ENCODE measurements at places on chromosomes 4 and X.

DNA sequence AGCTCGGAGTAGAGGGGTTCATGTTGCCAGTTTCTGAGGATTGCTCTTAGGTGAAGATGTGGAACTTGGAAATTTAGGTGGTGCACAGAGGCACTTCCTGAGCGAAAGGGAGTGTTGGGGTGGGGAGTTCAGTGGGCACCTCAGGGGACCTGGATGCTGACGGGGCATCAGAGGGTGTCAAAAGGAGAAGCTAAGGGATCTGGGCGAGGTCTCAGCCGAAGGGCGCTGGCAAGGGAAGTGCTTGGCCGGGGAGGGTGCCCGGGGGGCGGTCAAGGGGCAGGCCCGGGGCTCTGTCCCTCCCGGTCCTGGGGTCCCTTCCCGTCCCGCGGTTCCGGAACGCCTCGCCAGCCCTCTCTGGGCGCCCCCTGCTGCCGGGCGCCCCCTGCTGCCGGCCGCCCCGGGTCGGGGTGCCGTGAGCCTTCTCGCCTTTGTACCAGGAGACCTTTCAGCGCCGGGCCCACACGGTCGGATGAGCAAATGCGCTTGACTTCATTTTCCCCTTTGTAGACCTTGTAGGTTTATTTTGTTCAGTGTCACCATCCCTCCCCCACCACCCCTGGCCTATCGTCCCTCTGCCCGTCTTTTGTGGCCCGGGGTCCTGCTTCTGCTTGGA is 3.0 kb upstream of the PHOX2B start:
- DNase-seq = no peak

GRCh38 chrX:39601231-39602177 is 496.3 kb downstream of the BCOR start:
- DNase-seq = no peak

- no peak for DNase-seq
Observed at GRCh38 chrX:108177351-108178142, 86.0 kb downstream of the ATG4A start.

DNA sequence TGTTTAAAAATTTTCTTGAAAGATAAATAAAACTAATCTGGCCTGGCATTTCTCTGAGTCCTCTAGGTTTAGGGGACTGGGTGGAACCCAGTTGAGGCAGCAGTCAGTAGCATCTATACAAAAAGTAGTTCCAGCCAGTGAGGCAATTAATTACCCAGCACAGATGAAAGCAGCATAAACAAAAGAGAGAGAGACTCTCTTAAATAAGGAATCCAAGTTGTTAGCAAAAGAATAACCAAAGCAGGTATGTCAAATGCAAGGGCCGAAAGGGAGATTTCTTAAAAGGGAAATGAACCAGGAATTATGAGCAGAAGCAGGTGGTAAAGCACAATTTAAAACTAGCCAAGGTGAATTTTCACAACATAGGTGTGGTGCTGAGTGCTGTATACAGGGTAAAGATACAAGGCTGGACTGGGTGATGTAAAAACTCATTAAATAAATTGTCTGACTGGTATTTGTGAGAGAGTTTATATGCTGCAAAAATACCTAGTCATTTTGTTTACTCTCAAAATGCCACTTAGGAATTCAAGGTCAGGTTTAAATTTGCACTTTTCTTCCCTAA is 94.6 kb upstream of the GALNT7 start:
- DNase-seq = no peak

GRCh38 chr4:34365946-34366345 is 1878.4 kb downstream of the ARAP2 start:
- DNase-seq = no peak

DNA sequence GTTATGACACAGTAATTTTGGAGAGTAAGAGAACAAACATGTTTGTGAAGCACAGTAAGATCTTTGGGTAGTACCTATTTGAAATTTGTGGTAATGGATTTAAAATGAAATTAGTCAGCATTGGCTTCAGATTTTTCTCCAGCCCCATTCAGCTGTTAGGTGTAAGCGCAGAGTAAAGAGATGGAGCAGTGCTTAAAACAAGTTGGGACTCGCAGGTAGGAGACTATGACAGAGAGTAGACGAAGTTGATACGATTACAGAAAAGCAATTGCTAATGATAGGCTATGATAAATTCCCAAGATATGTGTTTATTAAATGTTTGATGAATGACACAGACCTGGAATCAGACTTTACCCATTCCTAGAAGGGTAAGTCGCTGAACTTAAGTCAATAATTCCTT is 72.6 kb downstream of the CHIC2 start:
- DNase-seq = no peak

- DNase-seq = no peak
Observed at GRCh38 chr4:80529026-80529425, 193.5 kb downstream of the CFAP299 start.

GRCh38 chrX:45196701-45197100 is 4.0 kb downstream of the DIPK2B start:
- DNase-seq = no peak

DNA sequence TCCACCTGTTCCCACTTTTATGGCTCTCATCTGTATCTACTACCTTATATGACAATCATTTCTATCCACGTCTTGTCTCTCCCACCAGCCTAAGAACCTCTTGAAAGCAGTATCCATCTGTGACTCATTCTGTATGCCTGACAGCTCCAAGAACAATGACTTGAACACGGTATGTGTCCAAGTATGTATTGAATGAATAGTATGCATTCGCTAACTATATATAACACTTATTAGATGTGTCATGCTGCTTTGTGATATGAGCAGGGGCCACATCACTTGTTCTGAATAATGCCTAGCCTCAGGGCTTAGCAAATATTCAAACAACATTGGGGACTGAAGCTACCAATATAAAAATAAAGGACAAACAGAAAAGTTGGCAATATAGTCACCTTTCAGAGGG is 4.9 kb downstream of the OPHN1 start:
- no peak for DNase-seq

- DNase-seq = no peak
Observed at GRCh38 chr4:98685225-98686042, 27.0 kb upstream of the TSPAN5 start.

GRCh38 chr4:39061457-39061856 is 575 bp upstream of the KLHL5 start:
- DNase-seq = no peak

DNA sequence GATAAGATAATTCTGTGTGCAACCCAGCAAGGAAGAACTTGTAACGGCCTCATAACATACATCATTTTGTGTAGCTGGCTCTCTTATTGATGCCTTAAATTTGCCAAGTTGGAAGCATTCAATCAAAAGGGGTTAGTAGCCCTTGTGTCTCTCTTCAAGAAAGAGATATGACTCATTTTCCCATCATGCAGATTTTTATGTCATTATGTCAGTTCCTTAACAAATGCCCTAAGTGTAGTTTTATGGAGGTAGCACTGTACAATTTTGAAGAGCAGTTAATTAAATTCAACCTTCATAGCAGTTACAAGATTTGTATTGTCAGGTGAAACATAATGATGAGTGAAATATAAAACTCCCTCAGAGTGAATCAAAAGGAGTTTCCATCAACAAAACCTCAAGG is 215.6 kb downstream of the GRIA3 start:
- DNase-seq = no peak

- no peak for DNase-seq
Observed at GRCh38 chrX:53768451-53768850, 81.9 kb upstream of the HUWE1 start.

DNA sequence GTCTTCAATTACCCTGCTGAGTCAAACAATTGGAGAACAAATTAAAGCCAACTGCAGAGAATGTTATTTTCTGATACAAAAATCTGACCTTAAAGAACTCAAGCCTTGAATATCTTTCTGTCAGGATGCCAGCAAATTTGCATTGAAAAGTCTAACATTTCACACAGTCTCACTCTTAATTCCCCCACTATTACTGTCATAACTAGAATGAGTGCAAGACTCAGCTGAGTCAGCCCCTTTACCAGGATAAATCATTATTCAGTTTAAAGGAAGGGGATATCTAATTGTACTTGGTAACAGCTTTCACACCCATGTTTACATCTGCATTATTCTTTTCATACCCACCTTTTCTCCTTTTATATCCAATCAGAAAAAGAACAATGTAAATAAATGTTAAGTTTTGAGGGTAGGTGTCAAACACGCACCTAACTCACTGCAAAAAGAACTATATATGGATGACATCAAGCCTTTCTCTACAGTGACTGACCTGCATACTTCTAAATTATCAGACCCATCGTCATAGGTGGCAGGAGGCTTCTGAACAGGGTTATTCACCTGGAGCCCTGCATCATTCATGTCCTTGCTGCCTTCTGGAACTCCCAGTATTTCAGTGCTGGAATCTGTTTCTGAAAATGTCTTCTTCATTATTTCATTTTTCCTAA is 117.4 kb downstream of the TMA16 start:
- DNase-seq = no peak

- DNase-seq = no peak
Observed at GRCh38 chr4:142975618-142976017, 129.5 kb upstream of the INPP4B start.

DNA sequence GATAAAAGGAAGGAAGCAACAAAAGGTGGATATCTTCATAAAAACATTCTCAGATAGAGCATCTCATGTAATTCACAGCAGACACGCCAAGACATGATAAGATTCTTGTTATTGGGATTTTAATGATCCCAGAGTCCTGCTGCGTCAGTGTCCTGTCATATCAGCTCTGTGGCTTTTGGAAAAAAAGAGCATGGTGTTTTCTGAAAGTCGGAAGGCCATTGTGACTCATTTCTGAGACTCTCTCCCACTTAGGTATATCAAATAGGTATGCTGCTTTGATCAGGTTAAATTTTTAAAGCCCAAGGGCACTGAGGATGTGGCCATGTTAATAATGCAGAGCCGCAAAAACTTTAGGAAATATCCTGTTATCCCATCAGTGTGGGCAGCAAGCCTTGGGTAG is 481.0 kb downstream of the KCNIP4 start:
- DNase-seq = no peak

DNA sequence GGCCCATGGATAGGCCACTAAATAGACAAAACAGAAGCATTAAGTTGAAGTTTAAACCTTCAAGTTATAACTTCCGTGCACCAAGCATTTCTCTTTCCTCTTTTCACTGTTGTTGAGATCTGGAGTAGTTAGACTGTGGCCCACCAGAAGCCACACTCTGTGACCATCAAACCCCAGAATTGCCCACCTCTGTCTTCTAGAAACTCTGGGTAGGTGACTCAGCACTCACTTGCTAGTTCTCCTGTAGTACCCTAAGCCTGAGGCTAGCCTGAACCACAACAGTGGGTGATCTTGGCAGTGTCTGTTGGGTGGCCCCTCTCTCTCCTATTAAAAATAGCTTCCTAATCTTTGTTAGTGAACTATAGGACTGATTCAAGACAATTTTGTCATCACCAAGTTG is 24.6 kb upstream of the CD40LG start:
- no peak for DNase-seq

GRCh38 chrX:14411326-14411725 is 118.0 kb upstream of the GLRA2 start:
- DNase-seq = no peak

DNA sequence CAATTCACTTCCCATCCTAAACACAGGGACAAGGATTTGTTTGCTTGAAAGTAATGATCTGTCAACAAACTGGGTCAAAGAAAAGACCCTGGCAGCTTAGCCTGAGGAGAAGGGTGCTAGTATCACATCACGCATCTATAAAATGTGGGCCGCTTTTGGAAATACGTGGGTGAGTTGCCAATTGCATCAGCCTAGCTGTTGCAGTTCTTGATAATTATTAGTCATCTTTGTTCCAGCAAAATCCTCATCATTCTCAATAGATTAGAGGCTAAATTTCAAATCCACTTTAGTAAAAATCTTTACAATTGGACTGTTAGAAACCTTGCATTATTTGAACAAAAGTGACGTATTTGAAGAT is 33.6 kb upstream of the TAPT1 start:
- DNase-seq = no peak

DNA sequence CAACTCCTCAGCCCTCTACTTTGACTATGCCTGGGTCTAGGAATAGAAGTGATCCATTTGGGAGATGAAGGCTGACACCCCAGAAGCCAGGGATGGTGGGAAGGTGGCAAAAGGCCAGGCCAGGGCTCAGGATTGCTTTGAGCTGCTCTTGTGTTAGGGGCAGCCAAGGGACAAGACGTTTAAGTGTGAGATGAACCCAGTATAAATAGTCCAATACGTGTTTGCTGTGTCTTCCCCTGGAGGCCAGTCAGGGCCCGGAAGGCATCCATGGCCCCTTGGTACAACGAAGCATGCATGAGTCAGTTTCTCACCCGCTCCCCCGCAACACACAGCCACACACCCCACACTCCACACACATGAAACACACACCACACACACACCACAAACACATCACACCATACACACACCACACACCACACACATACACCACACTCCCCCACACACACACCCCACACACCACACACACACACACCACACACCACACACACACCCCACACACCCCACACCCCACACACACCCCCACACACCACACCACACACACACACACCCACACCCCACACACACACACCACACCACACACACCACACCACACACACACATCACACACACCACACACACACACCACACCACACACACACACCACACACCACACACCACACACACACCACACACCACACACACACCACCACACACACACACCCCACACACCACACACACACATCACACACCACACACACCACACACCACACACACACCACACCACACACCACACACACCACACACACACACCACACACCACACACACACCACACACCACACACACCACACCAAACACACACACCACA is 5.1 kb downstream of the STARD8 start:
- no peak for DNase-seq

DNA sequence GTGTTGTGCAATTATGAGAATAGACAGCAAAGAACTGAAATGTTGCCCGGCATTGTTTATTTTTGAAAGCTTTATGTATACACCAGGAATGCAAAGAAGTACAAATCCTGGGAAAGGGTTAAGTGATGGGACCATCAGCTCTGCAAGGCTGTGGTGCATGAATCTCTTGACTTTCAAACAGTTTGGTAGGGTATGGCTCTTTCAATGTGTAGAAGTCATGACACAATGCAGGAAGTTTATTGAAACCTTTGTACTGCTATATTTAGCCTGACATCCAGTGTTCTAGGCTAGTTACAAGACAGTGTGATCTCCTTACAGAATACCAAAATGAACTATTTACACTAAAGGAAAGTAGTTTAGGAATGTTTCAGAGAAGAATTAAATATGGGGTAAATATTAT is 206.8 kb upstream of the HAND2 start:
- DNase-seq = no peak

- no peak for DNase-seq
Observed at GRCh38 chr4:152189451-152190179, 346.3 kb downstream of the FBXW7 start.

Data from NCI-H510A (cell line).